ENCODE measurements at places on chromosomes 12 and 14.

DNA sequence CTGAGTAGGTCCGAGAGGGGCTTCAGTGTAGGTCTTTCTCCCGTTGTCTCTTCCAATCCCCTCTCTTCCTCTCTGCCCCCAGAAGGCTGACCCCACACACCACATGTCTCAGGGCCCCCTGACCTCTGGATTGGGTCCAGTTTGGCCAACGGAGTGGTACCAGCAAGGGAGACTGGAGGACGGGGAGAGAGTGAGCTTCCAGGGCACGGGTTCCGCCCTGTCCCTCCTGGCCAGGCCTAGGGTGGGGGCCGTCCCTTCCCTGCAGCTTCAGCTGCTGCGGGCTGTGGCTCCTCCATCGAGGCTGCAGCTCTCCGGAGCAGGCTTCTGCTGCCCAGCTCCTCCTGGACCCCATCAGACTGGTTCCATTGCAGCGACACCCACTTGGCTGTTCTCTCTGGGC, 17.4 kb downstream of the FZD10 start:
- no peak for DNase-seq

DNA sequence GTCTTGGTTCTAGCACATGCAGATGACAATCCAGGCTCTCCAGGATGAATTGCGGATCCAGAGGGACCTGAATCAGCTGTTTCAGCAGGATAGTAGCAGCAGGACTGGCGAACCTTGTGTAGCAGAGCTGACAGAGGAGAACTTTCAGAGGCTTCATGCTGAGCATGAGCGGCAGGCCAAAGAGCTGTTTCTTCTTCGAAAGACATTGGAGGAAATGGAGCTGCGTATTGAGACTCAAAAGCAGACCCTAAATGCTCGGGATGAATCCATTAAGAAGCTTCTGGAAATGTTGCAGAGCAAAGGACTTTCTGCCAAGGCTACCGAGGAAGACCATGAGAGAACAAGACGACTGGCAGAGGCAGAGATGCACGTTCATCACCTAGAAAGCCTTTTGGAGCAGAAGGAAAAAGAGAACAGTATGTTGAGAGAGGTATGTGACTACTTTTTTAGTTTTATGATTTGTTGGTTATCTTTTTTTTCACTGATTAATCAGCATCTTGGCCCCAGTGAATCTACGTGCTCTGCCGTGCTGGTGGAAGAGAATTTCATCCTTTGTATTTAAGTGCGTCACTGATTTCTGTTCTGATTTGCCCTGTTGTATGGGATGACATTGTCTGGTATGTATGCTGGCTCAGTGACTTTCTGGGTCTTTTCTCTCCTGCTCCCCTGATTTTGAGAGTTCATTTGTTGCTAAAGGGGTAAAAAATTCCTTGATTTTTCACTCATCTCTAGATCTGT, 92.3 kb downstream of the ERC1 start:
- no peak for DNase-seq

DNA sequence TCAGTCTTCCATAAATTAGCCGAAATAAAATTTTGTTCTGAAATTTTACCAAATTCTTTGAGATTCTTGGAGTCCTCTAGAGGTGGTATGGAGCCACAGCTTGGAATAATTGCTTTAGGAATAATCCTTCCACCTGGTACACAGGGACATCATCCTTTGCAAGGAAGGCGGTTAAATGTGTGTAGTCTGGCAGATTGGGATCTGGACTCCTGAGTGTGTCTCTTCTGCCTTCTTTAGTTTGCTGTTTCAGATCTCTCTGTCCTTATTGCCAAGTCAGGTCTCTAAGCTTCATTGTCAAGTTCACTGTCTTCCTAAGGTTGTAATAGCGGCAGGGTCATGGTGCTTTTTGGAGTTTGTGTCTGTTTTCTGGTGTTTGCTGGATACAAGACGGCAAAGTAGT, 393.9 kb upstream of the RGS6 start:
- DNase-seq, result no peak

DNA sequence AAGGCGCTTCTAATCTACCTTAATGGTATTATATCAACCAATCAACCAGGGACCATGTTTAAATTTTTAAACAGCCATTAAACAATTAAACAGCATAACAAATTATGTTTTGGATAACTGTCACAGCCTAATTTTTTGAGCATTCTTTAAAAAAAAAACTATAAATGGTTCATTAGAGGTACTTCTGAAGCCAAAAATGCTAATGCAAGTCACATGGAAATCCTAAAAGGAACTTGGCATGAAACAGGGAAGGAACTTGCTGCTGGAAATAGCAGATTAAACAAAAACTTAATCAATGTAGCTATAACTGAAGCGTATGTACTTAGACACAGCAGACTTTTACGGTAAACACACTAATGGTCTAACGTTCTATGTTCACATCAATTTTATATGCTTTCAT, 190.2 kb upstream of the BTG1 start:
- DNase-seq, result no peak
